Activated T-cell treated with anti-CD3 and anti-CD28 coated beads, Interleukin-2, amount 50 U/mL, for 72 hours (primary cell): ENCODE measurements at places on chromosomes 1 and 21. TPM values are rescaled to one million over a fixed set of nuclear protein-coding genes. Genes with fewer than 3 reads are reported as not detected.

Gene CR1L
- total RNA-seq, result 0.19 TPM

DNA sequence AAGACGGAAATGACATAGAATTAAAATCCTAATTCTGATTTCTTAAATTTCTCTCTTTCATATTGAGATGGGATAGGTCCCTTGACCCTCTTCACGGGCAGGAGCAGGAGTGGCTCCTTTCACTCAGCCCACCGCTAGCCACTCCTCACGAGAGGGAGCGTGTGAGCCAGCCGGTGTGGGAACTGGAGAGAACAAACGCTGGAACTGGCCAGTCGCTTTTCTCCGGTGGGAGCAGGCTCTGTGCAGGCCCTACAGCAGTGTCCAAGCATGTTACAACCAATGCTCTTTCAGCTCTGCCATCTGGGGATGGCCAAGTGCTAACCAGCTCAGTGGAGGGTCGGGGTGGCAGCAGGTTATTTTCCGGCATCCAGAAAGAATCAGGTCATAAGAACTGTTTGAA lies 815.5 kb upstream of the ADGRL4 start:
- no peaks in the 10 kb centered on the region for H3K4me1 ChIP-seq
- H3K36me3 ChIP-seq, result no peaks in the 10 kb centered on the region
- no peak overlapping the region for H3K27ac ChIP-seq

Gene EPHA2
- total RNA-seq, result not detected

- H3K36me3 ChIP-seq, result peaks cover 3% of the 10 kb centered on the region
- H3K4me1 ChIP-seq, result no peaks in the 10 kb centered on the region
- no peak for DNase-seq
- peaks cover 26% of the 10 kb centered on the region for H3K27me3 ChIP-seq
Observed at GRCh38 chr1:233582439-233582838, 31.5 kb upstream of the KCNK1 start.

DNA sequence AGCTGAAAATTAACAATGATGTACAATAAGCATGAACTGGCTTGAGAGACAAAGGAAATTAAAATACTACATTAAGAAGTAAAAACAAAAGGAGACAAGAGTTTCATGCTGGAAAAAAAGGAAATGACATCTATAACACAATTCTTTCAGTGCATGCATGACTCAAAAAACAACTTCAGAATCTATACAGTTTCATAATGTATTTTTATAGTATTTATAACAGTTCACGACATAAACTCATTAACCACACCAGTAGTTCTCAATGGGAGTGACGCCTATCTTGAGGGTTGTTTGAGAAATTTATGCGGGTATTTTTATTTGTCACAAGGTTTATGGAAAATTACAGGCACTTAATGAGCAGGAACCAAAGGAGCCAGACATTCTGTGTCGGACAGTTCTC lies 168.5 kb downstream of the SMYD3 start:
- peaks cover 47% of the 10 kb centered on the region for H3K4me1 ChIP-seq
- H3K27ac ChIP-seq, result peak overlapping the region; percentile 68
- peaks cover 2% of the 10 kb centered on the region for H3K36me3 ChIP-seq
- peak overlapping the region; percentile 78 for H3K4me3 ChIP-seq
- H3K27me3 ChIP-seq, result no peaks in the 10 kb centered on the region

DNA sequence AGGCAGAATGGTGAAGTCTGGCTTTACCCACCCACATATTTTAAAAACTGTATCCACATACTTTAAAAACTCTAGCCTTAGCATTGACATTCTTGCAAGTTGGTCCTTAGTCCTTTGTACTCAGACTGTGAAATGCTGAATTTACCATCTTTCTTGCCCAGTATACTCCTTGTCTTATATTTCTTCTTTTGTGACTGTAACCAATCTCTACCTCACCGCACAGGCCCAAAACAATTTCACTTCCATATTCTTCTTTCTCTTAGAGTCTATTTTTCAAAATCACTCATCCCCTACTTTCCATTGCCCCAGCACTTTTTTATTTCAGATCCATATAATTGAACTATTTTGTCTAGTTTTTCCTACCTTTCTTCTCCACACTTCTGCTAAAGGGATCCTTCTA lies 892.4 kb upstream of the B3GALT2 start:
- H3K27me3 ChIP-seq, result no peaks in the 10 kb centered on the region
- H3K36me3 ChIP-seq, result peaks cover 2% of the 10 kb centered on the region
- no peak for DNase-seq
- H3K4me3 ChIP-seq, result no peak overlapping the region
- no peaks in the 10 kb centered on the region for H3K4me1 ChIP-seq

DNA sequence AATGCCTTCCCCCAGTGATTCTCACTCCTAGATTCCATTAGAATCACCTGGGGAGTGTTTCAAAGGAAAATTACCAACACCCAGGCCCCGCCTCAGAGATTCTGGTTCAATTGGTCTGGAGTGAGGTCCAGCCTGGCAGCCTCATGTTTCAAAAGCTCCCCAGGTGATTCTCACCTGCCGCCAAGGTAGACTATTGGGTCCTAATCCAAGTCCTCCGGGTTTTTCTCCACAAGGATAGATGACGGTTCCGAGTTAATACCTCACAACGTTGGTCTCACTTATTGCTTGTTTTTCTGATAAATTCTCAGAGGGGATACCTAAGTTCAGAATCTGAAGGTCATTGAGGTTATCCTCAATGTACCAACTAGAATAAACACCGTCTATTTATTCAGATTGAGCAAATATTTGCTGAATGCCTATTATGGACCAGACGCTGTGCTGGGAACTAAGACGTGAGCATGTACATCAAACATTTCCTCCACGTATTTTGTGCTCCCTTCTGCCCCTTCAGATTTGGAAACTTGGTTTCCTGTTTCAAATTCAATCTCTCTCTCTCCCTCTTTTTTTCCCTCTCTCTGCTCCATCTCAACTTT lies 97.5 kb downstream of the SEC16B start:
- H3K4me3 ChIP-seq, result no peak overlapping the region
- no peaks in the 10 kb centered on the region for H3K4me1 ChIP-seq
- DNase-seq, result no peak
- H3K36me3 ChIP-seq, result no peaks in the 10 kb centered on the region
- H3K27me3 ChIP-seq, result no peaks in the 10 kb centered on the region
